Vagina (tissue), 2 donors: ENCODE measurements at places on chromosomes 1 and 21.
A peak's percentile ranks its signal among the peaks of the same experiment; 100 is the strongest.

DNA sequence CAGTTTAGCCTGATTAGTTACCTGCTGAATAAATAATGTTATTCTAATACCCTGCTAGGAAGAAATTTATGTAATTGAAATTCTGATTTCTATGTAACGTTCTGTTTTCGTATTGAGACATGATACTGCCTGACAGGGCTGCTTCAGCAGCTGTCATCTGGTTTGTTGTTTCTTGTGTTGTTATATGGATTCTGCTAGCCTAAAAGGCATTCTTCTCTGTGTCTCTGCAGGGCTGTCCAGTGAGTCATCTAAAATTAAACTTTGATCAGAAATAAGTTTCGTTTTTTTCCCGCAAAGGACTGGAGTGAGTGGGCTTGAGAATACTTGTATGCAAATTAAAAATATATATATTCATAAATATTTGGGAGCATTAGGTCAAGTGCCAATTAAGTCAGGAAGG is 93.0 kb downstream of the DYRK1A start:
- no peaks in the 10 kb centered on the region for H3K27me3 ChIP-seq
- H3K4me1 ChIP-seq: peaks cover 78% of the 10 kb centered on the region
- H3K36me3 ChIP-seq: no peaks in the 10 kb centered on the region
- no peak overlapping the region for H3K27ac ChIP-seq
- no peak overlapping the region for H3K4me3 ChIP-seq

- no peaks in the 10 kb centered on the region for H3K27me3 ChIP-seq
- no peak overlapping the region for H3K4me3 ChIP-seq
- H3K4me1 ChIP-seq: no peaks in the 10 kb centered on the region
- DNase-seq: no peak
- H3K27ac ChIP-seq: no peak overlapping the region
Observed at GRCh38 chr1:193367863-193368262, 181.4 kb upstream of the B3GALT2 start.

DNA sequence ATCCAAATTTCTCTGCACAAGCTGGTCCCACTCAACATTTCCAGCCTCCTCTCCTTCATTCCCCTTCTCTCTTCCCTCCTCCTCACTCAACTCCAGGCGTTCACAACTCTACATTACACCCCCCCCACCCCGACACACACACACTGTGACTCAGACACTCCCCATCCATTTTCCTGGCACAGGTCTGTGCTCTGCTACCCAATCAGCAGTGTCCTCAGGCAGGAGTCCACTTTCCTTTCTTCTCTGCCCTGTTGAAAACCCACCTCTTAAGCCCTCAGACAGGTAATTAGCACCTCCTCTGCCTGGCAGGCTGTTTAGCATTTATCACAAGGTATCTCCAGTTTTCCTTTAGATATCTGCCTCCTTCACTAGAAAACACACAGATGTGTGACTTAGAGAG is 8.8 kb upstream of the LMX1A start:
- H3K4me3 ChIP-seq: no peak overlapping the region
- H3K4me1 ChIP-seq: peaks cover 13% of the 10 kb centered on the region
- no peaks in the 10 kb centered on the region for H3K27me3 ChIP-seq
- DNase-seq: no peak
- peak overlapping the region; percentile 30 for H3K27ac ChIP-seq
- no peaks in the 10 kb centered on the region for H3K36me3 ChIP-seq

DNA sequence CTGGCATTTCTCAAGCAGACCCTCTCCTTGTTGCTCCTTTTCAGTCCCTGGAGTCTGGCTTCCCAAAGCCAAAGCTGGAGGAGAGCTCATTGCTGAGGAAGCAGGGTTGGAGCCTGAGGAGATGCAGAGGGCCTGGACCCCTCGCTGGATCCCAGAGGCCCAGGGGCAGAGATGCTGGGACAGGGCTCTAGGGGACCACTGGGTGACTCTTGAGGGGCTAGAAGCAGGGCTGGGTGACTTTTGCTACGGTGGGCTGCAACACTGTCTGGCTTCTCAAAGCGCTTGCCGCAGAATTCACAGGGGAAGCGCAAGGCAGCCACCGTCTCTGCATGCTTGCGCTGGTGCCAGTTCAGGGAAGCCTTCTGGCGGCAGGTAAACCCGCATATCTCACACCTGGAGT is 8.8 kb downstream of the ZNF692 start:
- no peaks in the 10 kb centered on the region for H3K4me1 ChIP-seq
- DNase-seq: no peak
- H3K36me3 ChIP-seq: no peaks in the 10 kb centered on the region
